Left lobe of liver (tissue), 2 donors: ENCODE measurements at places on chromosomes 12 and 14. TPM values are rescaled to one million over a fixed set of nuclear protein-coding genes. Genes with fewer than 3 reads are reported as not detected.

SDR9C7 gene
- total RNA-seq = not detected

KLHL33 gene
- total RNA-seq = 0.20 TPM

BCL2L14 gene
- total RNA-seq = not detected

LMNTD1 gene
- total RNA-seq = not detected

IQSEC3 gene
- 0.70 TPM for total RNA-seq

DNA sequence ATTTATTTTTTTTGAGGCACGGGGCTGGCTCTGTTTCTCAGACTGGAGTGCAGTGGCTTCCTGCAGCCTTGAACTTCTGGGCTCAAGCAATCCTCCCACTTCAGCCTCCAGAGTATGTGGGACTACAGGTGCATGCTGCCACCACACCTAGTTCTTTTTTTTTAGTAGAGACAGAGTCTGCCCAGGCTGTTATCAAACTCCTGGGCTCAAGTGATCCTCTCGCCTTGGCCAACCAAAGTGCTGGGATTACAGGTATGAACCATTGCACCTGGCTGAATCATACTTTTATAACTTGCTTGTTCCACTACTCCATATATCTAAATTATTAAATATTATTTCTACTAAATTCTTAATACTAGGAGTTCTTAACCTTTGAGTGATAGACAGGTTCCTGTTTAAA, 111.6 kb downstream of the BTG1 start:
- no peak for DNase-seq

- DNase-seq = no peak
Observed at GRCh38 chr14:95953111-95953724, 76.6 kb downstream of the TUNAR start.

- DNase-seq = no peak
Observed at GRCh38 chr12:22396735-22397134, 62.2 kb upstream of the ST8SIA1 start.

- no peak for DNase-seq
Observed at GRCh38 chr14:34013721-34014060, 62.8 kb upstream of the EGLN3 start.

- no peak for DNase-seq
Observed at GRCh38 chr12:120849765-120850164, 54.4 kb downstream of the SPPL3 start.

GRCh38 chr12:71780237-71780822, 25.7 kb downstream of the RAB21 start:
- no peak for DNase-seq

DNA sequence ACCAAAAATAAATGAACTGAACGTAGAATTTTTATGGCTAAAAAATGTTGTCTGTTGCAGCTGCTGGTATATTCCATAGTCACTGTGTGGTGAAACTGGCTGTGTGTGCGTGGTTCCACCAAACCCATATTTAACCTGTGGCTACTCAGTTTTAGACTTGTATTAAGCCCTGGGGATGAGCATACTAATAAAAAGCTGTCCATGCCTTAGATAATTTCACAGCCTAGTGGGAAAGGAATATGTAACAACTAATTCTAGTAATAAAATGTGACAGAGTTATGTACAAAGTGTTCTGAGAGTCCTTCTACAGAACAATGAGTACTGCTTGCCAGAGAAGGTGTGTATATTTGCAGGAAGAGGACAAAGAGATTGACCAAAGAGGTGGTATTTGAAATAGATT, 125.5 kb downstream of the TMTC3 start:
- no peak for DNase-seq
